Naive thymus-derived CD8-positive, alpha-beta T cell (primary cell): ENCODE measurements at places on chromosomes 4 and X. TPM values are rescaled to one million over a fixed set of nuclear protein-coding genes. Genes with fewer than 3 reads are reported as not detected.

The HSD17B10 gene
- total RNA-seq, result 35.3 TPM

The GLA gene
- total RNA-seq, result 16.9 TPM

The CLDN24 gene
- not detected for total RNA-seq

The FAM53A gene
- 1.3 TPM for total RNA-seq

The DACH2 gene
- not detected for total RNA-seq

The CT45A1 gene
- total RNA-seq, result not detected

The DMRTC1 gene
- 1.3 TPM for total RNA-seq

GRCh38 chrX:118839334-118839958 lies 15.8 kb downstream of the ZCCHC12 start:
- DNase-seq, result peak; percentile 66

- no peak for DNase-seq
Observed at GRCh38 chrX:36241397-36241796, 321.9 kb downstream of the CFAP47 start.

DNA sequence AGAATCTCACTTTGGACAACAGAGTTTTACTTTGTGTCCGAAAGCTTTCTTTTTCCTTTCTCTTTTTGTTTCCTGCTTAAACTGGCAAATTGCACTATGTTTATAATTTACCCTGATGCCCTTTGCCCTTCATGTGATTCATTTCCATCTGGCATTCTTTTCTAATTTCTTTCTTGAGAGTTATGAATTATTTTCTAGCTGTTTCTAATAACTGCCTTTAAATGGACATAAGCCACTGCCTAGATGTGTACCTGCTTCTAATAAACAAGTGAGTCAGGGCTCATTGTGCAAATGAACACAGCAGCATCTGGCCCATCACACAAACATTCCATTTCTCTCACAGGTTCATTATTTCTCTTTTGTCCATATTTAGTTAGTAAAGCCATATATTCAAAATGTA lies 242.3 kb upstream of the GPRIN3 start:
- DNase-seq, result no peak

GRCh38 chr4:8077181-8078108 lies 81.2 kb downstream of the ABLIM2 start:
- DNase-seq, result no peak

- DNase-seq, result no peak
Observed at GRCh38 chr4:174553828-174554227, 31.5 kb upstream of the HPGD start.

- no peak for DNase-seq
Observed at GRCh38 chr4:8222609-8223388, 23.7 kb downstream of the SH3TC1 start.

DNA sequence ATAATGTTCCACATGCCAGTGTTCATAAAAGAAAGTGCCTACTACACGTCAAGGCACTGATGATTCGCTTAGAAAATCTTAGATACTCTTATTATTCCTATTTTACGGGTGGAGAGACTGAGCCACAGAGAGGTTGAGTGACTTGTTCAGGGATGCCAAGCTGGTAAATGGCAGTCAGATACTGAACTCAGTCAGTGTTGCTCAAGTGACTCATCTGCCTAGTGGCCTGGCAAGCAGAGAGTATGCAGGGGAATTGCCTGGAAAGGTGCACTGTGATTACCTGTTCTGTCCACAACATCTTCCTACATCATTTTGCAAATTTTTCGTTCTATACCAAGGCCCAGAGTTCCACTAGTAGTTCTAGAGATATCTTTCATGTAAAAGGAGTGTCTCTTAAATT lies 68.4 kb downstream of the RAPGEF2 start:
- no peak for DNase-seq

GRCh38 chr4:8818063-8818881 lies 53.4 kb downstream of the HMX1 start:
- DNase-seq, result no peak

GRCh38 chrX:125295337-125295736 lies 24.3 kb upstream of the TEX13C start:
- DNase-seq, result no peak

DNA sequence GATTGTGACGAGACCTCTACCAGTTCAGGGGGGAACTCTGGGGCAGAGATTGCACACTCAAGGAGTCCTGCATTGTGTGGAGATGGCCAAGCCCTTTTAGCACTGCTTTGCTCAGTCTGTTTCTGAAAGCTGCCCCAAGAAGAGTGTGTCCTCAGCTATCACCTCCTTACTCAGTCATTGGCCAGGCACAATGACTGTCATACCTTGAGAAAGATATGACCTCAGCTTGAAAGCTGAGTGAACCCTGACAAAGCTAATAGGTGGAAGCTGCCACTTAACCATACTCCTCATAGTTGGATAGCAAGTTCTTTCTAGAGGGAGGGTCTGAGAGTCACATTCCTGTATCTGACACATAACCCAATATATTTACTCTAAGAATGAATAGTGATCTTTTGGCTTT lies 37.8 kb upstream of the DIPK2B start:
- no peak for DNase-seq

- no peak for DNase-seq
Observed at GRCh38 chrX:18828832-18829404, 121.5 kb downstream of the PPEF1 start.

DNA sequence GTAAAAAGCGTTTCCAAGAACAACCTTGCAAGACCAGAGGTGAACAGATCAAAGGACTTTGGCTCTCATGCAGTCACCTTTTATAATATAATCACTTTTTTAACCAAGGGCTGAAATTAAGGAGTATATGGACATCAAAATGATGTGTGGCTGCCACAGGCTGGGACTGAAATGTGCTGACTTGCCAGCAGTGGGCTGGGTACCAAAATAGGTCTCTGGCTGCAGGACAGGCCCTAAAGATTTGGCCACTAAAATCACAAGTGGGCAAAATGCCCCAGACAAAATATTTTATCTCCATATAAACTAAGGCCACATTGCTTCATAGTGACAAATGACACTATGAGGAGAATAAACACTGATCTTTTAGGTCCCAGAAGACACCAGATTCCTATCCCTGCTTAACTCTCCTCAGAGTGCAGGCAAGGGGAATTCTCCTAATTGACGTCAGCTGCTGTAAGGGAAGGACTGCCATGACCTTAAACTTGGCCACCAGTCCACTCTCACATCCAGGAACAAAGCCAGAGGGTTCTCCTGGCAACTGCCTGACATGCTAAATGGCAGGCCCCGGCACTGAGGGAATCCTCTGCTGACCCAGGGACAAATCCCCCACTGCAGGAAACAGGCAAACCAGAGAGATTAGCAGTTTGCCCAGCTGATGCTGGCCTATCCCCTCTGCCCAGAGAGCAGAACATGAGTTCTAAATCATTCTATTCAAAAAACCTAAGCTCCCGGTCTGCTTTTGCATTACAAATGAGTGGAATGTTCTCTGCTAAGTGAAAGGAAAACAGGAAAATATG lies 155.8 kb downstream of the PPP3CA start:
- DNase-seq, result no peak

- no peak for DNase-seq
Observed at GRCh38 chr4:142440093-142440492, 406.0 kb downstream of the INPP4B start.

DNA sequence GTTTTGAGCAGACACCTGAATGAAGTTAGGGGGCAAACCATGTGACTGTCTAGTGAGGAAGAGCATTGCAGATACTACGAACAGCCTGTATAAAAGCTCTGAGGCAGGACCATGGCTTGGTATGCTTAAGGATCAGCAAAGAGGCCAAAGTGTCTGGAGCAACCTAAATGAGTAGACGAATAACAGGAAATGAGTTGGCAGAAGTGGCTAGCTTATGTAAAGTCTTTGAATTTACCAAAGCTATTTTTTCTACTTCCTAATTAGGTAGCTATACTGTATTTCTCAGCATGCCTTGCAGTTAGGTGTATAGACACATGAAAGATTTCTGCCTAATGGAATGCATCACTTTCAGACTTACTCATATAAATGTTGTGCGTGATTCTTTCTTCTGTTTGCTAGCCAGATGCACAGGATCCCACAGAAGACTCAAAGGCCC lies 9.3 kb upstream of the GPRIN3 start:
- DNase-seq, result no peak

DNA sequence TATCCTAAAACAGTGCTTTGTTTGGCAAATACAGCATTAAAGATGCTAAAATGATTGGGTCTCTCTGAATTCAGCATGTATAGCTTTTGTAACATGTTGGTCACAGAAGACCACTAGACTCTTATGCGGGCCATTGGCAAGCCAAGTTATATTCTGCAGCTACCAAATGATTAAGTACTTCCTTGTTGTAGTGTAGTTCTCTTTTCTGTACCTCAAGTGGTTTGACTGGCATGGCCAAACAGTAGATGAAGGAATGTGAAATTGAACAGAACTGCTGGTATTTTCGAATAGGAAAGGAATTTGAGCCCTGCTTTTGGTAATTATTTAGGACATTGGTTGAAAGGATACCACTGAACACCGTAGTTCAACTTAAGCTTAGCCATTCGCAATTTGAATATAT lies 193.9 kb upstream of the GPC4 start:
- no peak for DNase-seq

DNA sequence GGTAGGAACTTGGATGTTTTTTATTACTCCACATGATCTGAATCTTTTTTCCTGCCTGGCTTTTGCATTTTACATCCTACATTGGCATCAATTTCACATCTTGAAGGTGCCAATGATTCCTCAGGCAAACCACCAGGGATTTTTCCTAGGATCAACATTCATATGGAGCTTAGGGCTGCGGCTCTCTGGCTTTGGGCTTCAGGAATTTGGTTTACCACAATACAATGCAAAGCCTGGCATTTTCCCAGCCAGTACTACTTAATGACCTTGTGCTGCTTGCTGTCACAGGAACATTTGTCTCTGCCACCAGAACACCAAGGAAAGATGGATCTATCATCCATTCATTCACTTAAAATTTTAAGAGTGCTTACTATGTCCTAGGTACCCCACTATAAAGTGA lies 180.7 kb downstream of the PDGFC start:
- DNase-seq, result no peak

- no peak for DNase-seq
Observed at GRCh38 chr4:85717847-85718246, 242.9 kb downstream of the ARHGAP24 start.

- no peak for DNase-seq
Observed at GRCh38 chrX:66149519-66149918, 14.5 kb upstream of the HEPH start.

GRCh38 chrX:101025126-101025525 lies 26.8 kb downstream of the TRMT2B start:
- DNase-seq, result no peak

DNA sequence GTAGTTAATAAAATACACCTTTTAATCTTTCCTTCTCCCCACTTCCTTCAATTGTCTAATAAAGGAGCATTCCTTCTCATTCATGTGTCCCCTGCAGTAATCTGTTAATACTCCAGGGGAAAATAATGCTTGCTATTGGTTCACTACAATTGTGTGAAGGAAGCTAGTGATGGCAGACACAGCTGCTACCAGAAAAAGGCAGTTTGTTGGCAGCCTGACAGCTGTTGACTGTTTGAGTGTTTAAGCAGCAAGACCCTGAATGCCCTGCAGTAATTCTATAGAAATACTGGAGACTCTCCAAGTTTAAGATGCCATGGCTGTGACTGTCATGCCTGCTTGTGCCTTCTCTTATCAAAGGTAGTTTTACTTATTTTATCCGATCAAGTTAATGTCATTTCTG lies 359.5 kb downstream of the C4orf33 start:
- no peak for DNase-seq

DNA sequence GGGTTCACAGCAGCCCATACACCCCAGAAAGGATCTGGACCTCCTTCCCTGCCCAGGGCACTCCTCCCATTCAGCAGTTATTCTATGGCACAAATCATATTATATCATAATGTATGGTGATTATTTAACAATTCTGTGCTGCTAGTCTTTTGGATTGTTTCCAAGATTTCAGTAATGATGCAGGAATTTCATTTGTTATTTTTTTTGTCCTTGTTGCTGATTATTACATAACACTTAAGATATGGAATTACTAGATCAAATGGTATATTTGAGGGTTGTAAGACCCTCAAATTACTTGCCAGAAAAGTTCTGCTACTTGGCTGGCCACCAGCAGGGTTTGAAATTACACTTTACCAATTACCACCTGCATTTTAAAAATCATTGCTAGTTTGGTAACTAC lies 36.4 kb downstream of the QDPR start:
- no peak for DNase-seq

DNA sequence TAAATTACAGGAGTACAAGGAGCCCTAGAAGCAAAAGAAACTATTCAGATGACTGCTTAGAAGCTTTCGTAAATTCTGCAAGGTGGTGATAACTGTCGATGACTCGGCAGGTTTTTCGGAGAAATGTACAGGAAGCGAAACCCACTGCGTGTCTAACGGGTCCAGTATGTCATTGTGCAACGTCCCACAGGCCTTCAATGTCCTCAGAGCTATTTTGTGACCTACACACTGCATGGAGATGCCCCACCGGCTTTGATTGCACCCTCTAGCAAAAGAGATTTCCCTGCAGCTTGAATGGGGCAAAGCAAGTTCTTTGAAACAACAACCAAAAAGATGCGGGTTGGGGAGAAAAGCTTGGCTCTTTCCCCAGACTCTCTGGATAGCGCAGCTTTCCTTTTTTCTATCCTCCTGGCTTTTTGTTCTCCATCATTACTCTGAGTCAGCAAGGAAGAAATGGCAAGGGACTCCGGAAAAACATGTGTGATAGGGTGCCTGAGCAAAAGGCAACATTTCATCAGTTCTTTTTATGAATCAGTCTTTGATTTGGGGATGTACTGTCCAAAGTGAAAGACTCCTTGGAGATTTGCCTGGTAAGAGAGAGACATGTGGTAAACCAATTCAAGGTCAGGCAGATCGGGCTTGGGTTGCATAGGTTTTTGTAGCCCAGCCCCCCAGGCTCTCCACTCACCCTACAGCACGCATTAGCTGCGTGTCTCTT lies 112.0 kb upstream of the TBL1X start:
- DNase-seq, result peak; percentile 37

DNA sequence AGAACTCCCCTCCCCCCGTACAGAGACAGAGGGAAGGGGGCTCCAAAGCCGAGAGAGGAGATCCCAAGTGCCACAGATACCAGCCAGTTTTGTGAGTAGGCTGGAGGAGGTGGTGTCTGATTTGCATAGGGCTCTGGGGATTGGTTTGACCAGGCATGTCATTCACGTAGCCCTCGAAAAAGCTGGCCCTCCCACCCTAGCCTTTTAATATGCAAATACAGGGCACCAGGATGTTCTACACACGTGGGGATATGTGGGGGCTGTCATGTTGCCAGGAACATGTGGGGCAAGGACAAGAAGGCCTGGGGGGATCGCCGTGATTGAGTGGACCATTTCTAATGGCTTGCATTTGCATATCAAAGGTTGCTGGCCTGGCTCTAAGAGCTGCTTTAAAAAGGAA lies 272.9 kb downstream of the PPP1R2C start:
- DNase-seq, result no peak

GRCh38 chrX:7120878-7121219 lies 26.7 kb upstream of the STS start:
- no peak for DNase-seq
